ENCODE measurements at places on chromosomes 12 and 14.
A peak's percentile ranks its signal among the peaks of the same experiment; 100 is the strongest.

DNA sequence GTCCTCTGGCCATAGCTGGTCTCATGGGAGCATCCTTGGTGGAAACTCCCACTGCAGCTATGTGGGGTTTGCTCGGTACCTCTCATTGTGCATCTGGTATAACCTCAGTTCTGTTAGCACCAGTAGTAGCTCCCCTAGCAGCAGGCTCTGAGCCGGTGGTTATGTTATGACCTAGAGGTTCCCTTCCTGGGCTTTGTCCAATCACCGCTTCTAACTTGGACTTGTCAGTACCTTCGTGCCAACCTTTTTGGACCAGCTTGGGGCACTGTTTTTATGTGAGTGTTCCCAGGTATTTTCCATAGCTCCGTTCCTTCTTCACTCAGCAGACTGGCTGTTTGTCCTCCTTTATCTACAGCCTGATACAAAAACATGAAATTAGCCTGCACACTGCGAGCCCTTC is 55.7 kb downstream of the ATG14 start:
- H3K27ac ChIP-seq = no peak overlapping the region
- peaks cover 8% of the 10 kb centered on the region for H3K36me3 ChIP-seq
- no peak overlapping the region for H3K4me3 ChIP-seq
- H3K27me3 ChIP-seq = no peaks in the 10 kb centered on the region
- DNase-seq = no peak
- H3K4me1 ChIP-seq = peaks cover 22% of the 10 kb centered on the region

DNA sequence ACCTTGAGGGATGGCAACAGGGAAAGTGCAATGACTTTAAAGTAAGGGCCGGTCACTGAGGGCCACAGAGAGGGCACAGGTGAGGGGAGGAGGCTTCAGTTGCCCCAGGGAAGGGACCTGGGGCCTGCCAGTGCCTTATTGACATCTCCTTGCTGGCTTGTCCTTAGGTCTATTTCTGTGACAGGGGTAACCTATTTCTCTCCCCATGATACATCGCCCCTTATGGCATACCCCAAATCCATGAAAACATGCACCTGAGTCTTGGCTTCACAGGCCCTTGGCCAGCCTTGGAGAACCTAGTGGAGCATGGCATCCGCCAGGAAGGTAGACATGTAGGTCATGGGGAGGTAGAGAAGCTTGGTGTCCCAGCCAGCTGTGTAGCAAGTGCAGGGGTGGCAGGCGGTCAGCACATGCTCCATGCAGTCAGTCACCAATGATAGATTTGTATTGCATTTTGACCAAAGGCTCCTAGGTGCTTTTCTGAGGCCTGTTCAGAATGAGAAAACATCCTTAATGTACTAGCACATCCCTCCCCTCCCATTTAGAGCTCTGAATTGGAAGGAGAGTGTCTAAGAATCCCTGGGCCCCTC is 23.6 kb upstream of the RDH16 start:
- no peaks in the 10 kb centered on the region for H3K36me3 ChIP-seq
- no peaks in the 10 kb centered on the region for H3K27me3 ChIP-seq
- H3K4me1 ChIP-seq = no peaks in the 10 kb centered on the region
- DNase-seq = no peak
- no peak overlapping the region for H3K27ac ChIP-seq

- H3K27ac ChIP-seq = no peak overlapping the region
- no peaks in the 10 kb centered on the region for H3K27me3 ChIP-seq
- H3K36me3 ChIP-seq = peaks cover 66% of the 10 kb centered on the region
- DNase-seq = no peak
- no peaks in the 10 kb centered on the region for H3K4me1 ChIP-seq
These were observed 106.6 kb downstream of the PLXNC1 start for GRCh38 chr12:94255006-94255405.

DNA sequence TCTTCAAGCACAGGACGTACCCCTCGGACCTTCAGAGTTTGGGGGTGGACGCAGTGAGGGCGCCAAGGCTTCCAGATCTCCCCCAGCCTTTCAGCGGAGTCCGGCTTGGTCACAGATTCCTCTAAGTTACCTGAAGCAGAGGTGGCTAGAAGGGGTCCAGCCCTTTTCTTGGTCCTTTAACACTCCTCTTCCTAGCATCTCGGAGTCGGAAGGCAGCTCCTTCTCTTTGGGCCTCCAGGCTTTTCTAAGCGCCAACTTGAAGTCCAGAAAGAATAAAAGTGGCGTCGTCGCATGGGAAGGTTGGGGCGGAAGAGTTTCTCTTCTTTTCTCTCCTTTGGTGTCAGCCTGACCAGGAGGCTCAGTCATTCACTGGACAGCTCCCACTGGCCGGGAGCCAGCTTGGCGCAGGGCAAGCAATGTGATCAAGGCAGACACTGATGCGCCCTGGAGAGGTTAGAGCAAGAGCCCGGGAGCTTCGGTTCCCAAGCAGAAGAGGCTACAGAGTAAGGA is 9.6 kb downstream of the OR6S1 start:
- no peak overlapping the region for H3K27ac ChIP-seq
- peaks cover 34% of the 10 kb centered on the region for H3K4me1 ChIP-seq
- H3K27me3 ChIP-seq = peaks cover 90% of the 10 kb centered on the region

DNA sequence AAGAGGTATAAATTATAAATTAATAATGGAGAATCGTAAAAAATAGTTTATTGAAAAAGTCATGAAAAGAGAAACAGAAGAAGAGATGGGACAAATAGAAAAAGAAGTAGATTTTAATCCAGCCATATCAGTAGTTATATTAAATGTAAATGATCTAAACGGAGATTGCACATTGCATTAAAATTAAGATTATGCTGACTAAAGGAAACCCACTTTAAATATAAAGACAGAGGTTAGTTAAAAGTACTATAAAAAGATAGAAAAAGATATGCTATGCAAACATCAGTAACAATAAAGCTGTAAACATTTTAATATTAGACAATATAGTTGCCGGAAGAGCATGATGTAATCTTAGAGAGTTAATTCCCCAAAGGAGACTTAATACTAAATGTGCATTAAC is 5.4 kb upstream of the MBIP start:
- no peak overlapping the region for H3K4me3 ChIP-seq
- peaks cover under 1% of the 10 kb centered on the region for H3K4me1 ChIP-seq
- no peaks in the 10 kb centered on the region for H3K27me3 ChIP-seq
- no peak for DNase-seq

- no peak overlapping the region for H3K4me3 ChIP-seq
- H3K27ac ChIP-seq = no peak overlapping the region
- H3K4me1 ChIP-seq = no peaks in the 10 kb centered on the region
- H3K36me3 ChIP-seq = no peaks in the 10 kb centered on the region
These were observed 320.2 kb downstream of the GRIN2B start for GRCh38 chr12:13661005-13661887.

GRCh38 chr12:26247873-26248272 is 52.5 kb downstream of the SSPN start:
- H3K36me3 ChIP-seq = no peaks in the 10 kb centered on the region
- H3K4me1 ChIP-seq = no peaks in the 10 kb centered on the region
- no peak overlapping the region for H3K4me3 ChIP-seq
- DNase-seq = no peak
- peaks cover 5% of the 10 kb centered on the region for H3K27me3 ChIP-seq
- H3K27ac ChIP-seq = no peak overlapping the region

DNA sequence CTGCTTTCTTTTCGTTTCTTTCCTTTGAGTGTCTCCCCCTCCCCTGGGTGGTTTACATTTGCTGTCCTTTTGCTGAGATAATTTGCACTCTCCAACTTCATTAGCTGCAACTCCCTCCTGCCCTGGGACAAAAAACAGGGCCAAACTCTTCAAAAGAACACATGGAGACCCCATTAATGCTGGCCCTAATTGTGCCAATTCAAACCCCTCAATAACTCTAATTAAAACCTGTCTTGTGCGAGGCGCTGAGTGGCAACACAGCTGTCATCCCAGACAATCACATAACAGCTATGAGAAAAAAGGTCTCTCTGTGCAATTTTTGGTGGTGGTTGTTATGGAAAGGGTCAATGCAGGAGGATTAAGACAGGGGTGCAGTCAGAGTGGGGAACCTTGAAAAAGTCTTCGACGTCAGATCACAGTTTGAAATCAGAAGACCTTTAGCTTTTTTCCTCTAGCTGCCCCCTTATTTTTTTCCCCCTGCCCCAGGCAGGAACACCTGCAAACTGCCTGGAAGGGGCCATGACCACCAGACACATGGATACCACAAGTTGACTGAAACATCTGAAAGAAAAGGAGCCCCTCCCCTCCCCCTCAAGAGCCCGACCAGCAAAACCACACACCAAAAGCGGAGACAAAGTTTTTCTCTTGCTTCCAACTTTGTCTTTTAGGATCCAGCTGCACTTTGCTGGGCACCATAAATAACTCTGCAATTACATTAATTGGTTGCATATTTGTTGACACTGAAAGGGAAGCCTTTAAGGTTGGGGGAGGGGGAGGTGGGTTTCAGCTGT is 26.5 kb upstream of the SMOC1 start:
- H3K27ac ChIP-seq = no peak overlapping the region
- H3K27me3 ChIP-seq = peaks cover 39% of the 10 kb centered on the region
- no peak for DNase-seq
- H3K4me3 ChIP-seq = no peak overlapping the region

- H3K27ac ChIP-seq = no peak overlapping the region
- peaks cover 10% of the 10 kb centered on the region for H3K4me1 ChIP-seq
- no peak for DNase-seq
- no peaks in the 10 kb centered on the region for H3K36me3 ChIP-seq
- no peak overlapping the region for H3K4me3 ChIP-seq
- peaks cover 15% of the 10 kb centered on the region for H3K27me3 ChIP-seq
These were observed 32.0 kb downstream of the NRXN3 start for GRCh38 chr14:78202163-78202562.

DNA sequence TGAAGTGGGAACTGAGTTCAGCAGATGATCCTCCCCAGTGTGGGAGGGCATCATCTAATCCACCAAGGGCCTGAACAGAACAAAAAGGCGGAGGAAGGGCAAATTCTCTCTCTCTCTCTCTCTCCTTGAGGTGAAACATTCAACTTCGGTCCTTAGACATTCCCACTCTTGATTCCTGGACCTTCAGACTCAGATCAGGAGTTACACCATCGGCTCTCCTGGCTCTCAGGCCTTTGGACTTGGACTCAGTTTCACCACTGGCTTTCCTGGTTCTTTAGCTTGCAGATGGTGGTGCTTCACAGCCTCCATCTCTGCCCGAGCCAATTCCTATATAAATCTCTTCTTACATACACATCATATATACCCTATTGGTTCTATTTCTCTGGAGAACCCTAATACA is 73.2 kb downstream of the SPPL3 start:
- DNase-seq = no peak
- H3K27me3 ChIP-seq = no peaks in the 10 kb centered on the region
- H3K36me3 ChIP-seq = no peaks in the 10 kb centered on the region
- H3K27ac ChIP-seq = no peak overlapping the region
- H3K4me1 ChIP-seq = peaks cover 28% of the 10 kb centered on the region

DNA sequence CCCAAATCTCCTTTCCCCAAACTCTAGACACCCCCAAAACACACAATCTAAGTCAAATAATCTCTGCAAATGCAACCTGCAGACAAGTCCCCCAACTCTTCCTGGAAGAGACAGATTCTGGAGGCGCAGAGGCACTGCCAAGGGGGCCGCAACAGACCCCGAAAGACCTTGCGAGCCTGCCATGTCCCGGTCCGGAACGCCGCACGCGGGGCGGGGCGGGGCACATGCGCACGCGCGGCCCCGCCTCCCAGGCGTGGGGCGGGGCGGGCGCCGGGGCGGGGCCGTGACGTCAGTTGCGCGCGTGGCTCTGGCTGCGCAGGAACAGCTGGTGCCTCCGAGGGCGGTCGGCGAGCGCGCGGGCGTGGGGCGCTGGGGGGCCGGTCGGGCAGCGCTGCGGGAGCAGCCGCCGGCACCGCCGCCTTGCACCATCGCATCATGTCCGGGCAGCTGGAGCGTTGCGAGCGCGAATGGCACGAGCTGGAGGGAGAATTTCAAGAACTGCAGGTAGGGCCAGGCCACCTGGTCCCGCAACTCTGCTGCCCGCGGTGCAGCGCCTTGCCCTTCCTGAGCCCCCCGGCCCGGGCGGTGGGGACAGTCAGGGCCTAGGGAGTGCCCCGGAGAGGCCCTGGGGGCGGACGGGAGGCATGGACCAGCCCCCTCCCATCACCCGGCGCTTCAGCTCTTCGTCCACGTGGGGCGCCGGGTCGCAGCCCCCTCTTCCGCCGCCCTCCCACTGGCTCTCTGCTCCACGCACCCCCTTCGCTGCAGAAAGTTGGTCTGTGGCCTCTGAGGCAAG is at the start of gene TMEM120B:
Gene TMEM120B (plus strand): TSS at position 292 of the 796 bp plus-strand sequence. CDS start 144 bp downstream, at position 436.
- peaks cover 37% of the 10 kb centered on the region for H3K4me1 ChIP-seq
- H3K4me3 ChIP-seq = peak within 1 kb of the TSS; percentile 85
- DNase-seq = peak; percentile 87
- H3K27me3 ChIP-seq = peaks cover 10% of the 10 kb centered on the region

GRCh38 chr12:107801150-107801549 is 26.6 kb downstream of the ASCL4 start:
- H3K27ac ChIP-seq = no peak overlapping the region
- H3K27me3 ChIP-seq = peaks cover 2% of the 10 kb centered on the region
- no peaks in the 10 kb centered on the region for H3K36me3 ChIP-seq

DNA sequence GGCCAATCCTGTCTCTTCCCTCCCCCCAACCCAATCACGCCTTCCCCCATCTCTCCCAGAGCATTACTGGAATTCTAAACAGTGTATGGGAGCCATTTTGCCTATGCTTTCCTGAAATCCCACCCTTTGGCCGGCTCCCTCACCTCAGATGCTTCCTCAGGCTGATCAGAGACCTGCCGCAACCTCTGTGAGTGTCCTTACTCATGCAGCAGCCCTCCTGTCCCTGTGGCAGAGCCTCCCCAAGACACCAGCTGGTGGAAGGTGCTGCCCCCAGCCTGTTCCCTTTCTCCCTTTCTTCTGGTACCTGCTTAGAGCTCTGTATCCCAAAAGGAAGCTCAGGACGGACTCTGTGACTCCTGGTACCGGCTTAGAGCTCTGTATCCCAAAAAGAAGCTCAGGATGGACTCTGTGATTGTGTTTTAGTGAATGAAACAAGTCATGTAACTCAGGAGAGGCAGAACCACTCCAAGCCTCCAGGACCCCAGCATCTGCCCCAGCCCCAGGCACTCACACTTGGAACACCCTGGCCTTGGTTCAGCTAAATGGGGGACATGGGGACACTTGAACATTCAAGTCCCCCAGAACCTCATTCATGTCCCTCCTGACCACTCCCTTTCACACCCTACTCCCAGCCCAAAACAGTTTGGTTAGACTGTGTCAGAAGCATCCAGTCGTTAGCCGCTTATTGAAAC is 29.3 kb upstream of the RIN3 start:
- DNase-seq = no peak
- H3K27me3 ChIP-seq = peaks cover 60% of the 10 kb centered on the region
- H3K36me3 ChIP-seq = no peaks in the 10 kb centered on the region
- no peak overlapping the region for H3K27ac ChIP-seq
- no peak overlapping the region for H3K4me3 ChIP-seq

DNA sequence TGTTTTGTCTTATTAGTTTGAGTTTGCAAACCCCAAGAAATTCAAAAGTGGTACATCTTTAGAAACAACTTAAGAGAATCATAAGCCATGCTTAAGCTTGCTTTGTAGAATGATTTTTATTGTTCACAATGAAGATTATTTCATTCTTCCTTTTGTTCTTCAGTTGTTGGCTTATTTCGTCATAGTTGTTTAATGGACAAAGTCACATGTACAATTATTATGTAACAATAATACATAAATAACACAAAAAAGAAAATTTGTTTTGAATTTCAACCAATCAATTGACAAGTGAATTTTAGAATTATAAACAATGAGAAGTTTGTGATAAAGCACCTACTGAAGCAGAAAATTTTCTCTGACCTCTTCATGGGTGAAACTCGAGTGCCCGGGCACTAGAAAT is 111.8 kb upstream of the IGF1 start:
- no peaks in the 10 kb centered on the region for H3K4me1 ChIP-seq
- H3K27me3 ChIP-seq = no peaks in the 10 kb centered on the region
- no peak for DNase-seq

Measured in activated naive CD4-positive, alpha-beta T cell treated with anti-CD3 and anti-CD28 coated beads, Interleukin-2, amount 10 ng/mL, durations not matched to agents 7 days and 5 days (primary cell).